Heart left ventricle (tissue), 16 donors: ENCODE measurements at places on chromosomes 1 and 21. TPM values are rescaled to one million over a fixed set of nuclear protein-coding genes. Genes with fewer than 3 reads are reported as not detected.

The IER5 gene
- total RNA-seq, result 12.8 TPM

The MED8 gene
- 20.2 TPM for total RNA-seq

The IFI44L gene
- 17.1 TPM for total RNA-seq

The OVAAL gene
- 3.0 TPM for total RNA-seq

The C1orf210 gene
- total RNA-seq, result not detected

The TNFSF18 gene
- total RNA-seq, result 0.09 TPM

The NBPF15 gene
- 13.7 TPM for total RNA-seq

The ITLN2 gene
- total RNA-seq, result not detected

The KCND3 gene
- total RNA-seq, result 18.3 TPM

DNA sequence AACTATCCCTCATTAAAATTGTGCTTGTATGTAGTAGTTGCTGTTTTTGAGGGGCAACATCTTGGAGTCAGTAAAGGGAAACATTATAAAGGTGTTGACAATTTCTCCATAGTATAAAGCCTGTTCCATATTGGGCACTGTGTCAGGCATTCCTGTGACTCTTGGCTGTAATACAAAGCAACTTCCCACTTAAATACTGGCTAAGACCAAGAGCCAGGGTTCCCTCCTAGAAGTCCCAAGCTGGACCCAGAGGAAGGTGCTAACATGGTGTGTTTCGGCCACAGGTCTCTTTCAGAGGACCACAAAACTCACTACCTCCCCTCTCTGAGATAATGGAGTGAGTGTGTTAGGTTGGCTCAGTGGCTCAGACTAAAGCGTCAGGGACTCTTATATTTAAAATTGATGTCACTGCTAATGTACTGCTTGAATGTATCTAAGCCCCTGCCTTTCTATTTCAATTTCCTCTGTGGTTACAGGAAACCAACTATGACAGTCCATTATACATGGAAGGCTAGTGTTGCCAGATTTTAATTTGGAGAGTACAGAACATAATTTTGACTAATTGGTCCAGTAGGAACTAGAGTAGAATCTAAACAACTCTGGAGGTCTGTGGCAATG lies 74.7 kb upstream of the RGL1 start:
- DNase-seq, result no peak

- DNase-seq, result no peak
These were observed 53.3 kb downstream of the AKNAD1 start for GRCh38 chr1:108803548-108803947.

- DNase-seq, result no peak
These were observed 106.8 kb downstream of the LMO4 start for GRCh38 chr1:87435484-87435883.

DNA sequence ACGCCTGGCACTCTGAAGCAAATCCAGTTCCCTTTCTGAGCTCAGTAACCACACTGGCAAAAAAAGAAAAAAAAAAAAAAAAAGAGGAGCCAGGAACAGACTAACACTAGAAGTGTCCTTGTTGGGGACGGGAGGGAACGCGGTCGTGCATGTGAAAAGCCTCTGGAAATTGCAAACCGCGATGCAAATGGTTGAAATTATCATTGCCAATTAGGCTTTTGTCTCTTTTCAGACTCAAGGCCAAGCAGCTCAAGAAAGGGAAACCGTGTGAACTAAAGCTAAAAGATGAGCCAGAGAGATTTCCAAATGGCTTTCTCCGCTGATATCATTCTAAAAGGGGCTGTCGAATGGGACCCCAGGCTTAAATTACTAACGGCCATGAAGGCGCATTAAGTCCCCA lies 13.5 kb downstream of the TRABD2B start:
- DNase-seq, result no peak

DNA sequence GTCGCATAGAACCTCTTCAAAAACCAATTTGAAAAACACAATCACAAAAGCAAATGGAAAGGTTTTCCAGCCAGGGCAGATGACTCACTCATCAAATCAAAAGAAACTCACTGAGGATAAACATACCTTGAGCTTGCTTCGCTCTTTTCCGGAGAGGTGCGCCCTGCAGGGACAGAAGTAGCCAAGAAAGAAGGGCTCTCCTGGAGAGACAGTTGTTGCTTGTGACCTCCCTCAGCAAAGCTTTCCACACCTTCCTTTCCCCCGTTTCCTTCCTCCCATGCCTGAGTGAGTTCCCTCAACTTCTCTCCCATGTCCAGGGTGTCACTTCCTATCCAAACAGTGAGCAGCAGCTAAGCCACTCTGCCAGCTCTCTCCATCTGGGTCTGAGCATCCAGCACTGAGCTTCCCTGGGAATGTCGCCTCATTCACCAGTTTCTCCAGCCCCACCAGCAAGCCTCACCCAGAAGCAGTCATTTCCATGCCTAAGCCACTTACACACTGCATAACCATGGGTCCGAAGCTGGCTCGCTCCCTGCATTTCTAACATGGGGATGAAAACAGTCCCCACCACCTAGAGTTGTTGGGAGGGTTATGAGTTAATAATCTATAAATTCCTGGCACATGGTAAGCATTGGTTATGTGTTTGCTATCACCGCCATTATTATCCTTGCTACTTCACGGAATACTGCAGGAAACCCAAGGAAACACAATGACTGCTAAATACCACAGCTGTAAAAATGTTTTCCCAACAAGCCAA lies 75.0 kb downstream of the PTPN14 start:
- DNase-seq, result no peak

DNA sequence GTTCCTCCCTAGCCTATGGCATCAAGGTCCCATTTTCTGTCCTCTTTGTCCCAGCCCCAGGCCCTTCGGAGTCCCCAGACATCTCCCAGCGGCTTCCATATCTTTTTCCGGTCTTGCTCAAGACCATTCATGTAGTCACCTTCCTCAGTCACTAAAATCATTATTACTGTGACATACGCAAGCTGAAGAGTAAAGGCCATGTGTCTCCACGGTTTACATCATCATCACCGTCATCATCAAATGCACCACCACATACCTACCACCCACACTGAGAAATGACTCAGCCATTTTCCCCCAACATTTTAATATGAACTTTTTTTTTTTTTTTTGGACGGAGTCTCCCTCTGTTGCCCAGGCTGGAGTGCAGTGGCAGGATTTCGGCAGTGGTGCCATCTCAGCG lies 43.4 kb downstream of the FHAD1 start:
- no peak for DNase-seq

DNA sequence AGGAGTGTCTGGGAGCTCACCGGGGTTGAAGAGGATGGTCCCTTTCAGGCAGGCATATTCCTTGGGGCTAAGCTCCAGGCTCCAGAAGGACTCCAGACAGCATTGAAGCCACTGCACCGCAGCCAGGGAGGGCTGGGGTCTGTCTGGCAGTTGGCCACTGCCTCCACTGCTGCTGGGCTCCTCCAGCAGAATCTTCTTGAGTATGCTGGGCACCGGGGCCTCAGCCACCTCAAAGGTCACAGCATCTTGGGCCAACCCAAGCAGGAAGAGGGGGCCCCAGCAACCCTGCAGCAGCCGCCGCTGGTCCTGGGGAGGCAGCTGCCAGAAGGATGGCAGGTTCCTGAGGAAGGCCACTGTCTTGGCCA lies 404 bp downstream of the NR0B2 start:
- DNase-seq, result no peak

DNA sequence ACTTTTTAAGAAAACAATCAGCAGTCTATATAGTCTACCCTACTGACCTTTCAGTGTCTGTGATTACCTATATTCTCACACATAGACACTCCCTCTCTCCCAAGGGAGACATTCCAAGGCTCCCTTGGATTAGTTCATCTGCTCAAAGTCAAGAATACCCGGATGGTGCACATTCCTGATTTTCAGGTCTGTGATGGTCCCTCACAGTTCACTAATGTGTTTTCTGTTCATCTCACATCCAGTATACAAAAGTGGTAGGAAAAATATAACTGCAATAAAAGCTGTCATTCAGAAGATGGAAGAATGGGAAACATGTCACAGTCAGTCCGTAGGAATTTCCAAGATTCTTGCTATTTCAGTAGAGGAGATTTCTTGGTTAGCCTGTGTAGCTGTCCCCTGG lies 224.1 kb upstream of the CACYBP start:
- DNase-seq, result no peak

GRCh38 chr1:149979972-149980540 lies 30.5 kb downstream of the OTUD7B start:
- no peak for DNase-seq

- DNase-seq, result no peak
These were observed 17.0 kb downstream of the CRYZ start for GRCh38 chr1:74715806-74716205.

DNA sequence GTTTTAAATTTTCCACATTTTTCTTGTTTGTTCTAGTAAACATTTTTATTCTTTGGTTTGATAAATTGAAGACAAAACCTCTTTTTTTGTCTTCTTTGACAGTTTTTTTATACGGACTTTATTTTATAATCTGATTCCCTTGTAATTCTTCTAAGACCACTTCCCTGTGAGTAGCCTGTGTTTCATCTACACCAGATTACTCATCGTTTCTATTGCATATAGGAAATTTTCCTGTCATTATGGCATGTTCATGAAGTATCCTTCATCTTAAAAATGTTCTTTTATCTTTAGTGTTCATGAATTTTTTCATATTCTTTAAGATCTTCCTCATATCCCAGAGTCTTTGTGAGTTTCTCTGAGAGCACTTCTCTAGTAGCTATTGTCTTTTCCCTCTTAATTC lies 109.8 kb downstream of the USP25 start:
- DNase-seq, result no peak

DNA sequence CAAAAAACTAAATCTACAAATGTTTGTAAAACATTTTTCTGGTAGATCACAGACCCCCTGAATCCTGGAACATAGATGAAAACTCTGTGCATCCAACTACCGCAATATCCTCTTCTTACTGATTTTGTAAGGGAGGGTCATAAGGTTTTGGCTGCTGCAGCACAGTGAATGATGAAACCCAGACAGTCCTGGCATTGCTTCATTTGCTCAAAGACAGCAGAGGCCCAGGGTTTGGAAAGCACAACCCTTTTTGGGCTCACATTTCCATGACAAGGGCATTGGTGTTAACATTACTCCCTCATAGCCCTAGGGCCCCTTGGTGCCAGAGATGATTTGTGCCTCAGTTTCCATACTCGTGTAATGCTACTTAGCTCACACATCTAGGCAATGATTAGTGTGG lies 51.2 kb downstream of the PLXNA2 start:
- DNase-seq, result no peak

- no peak for DNase-seq
These were observed 1.9 kb upstream of the OR2T10 start for GRCh38 chr1:248599396-248599795.

DNA sequence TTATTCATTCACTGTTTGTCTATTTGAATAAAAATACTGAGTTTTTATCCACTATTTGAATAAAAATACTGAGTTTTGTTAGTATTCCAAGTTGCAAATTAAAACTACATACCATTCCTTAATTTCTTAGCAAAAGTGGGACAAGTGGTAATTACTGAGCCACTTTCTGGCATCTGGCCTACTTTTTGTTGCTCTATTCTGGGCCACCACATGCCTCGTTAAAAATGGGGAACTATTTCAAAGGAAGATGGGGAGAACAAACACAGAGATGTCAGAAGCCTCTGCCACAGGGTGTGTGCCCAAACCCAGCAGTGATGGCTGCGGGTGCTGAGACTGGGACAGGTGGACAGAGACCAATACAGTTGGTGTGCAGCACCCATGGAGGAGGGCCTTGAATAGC lies 14.6 kb downstream of the PIGP start:
- no peak for DNase-seq

- no peak for DNase-seq
These were observed 88.4 kb downstream of the NID1 start for GRCh38 chr1:235976490-235976889.

GRCh38 chr1:39317910-39318633 lies 113.6 kb downstream of the MACF1 start:
- no peak for DNase-seq

GRCh38 chr1:26169198-26169554 lies 413 bp upstream of the C1orf232 start:
- DNase-seq, result no peak
